ENCODE measurements at places on chromosomes 4 and X.

DNA sequence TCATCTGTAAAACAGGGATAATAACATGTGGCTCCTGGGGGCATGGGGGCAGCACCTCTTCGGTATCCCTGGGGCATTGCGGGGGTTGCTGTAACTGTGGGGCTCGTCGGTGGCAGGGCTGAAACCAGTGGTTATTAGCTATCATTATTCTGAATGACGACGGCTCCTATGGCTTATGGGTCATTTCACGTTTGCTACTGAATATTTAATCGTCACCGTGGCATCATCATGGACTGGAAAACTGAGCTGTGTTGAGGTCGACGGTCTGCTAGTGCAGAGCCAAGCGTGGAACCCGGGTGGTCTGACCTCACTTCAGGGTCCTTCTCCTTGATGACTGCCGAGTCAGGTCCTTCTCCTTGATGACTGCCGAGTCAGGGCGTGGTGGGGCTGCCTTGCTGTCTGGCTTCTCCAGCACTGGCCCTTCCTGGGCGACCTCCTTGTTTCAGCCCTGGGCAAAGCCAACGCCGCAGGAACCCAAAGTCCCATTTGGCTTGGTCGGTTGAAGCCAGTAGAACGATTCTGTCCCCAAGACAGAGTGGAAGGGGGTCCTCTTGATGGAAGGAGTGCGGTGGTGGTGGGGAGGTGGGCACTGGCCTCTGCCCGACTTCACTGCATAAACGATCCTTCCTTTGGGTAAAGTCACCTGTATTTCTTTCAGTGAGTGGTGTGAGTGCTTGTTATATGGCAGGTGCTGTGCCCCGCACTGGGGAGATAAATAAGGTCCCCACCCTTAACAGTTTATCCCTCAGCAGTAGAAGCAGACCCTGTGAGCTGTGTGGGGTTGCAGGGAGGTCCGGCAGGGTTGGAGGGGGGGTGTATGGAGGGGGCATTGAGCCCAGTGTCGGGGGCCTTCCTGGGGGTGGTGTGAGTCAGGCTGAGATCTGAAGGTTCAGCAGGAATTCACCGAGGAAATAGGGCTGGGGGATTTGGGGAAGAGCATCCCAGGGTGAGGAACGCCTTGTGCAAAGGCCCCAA is 40.8 kb downstream of the PSAPL1 start:
- DNase-seq: peak; percentile 11

DNA sequence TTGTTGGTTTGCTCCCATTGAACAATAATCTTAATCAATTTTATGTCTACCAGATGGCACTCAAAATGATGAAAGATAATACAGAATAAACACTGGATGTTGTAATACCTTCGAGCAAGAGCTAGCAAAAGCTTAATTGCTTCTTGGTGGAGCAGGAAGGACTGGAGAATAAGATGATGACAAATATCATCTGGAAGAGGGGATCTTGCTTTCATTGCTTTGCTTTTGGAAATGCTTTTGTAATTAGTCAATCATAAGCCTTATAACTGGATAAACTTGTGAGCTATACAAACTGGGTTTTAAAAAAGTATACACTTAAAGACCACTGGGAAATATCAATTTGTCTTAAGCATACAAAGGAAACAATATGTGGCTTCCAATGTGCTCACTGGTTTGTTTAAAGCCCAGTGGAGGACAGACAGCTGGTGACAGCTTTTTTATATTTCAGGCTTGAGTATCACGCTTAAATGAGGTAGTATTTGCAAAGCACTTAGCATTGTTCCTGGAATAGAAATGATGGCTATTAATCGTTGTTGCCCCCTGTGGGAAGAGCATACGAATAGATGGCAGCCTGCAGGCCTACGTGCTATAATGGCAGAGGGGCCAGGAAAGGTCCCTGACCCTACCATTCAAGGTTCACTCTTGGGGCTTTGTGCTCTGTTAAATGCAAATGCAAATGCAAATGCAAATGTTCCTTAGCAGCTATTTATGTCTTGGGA is 61.2 kb downstream of the TMEM150C start:
- DNase-seq: no peak

DNA sequence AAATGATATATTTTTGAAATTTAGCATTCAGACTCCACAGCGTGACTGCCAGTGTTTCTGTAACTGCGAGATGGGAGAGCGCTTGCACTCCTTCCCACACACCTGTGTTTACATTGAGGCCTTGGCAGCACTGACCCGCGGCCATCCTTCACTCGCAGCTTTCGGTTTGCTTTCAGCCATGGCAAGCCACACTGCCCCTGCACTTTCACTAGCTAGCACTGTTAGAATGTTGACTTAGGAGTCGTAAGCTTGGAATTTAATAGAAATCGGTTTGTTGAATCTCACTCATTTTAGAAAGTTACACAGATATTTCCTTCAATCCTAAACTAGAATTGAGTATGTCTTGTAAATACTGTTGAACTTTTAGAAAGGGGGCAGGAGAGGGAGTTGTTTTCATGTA is 136.2 kb downstream of the CFAP299 start:
- peak; percentile 19 for DNase-seq

GRCh38 chrX:68508799-68509198 is 9.9 kb downstream of the YIPF6 start:
- DNase-seq: no peak

- no peak for DNase-seq
Measured at GRCh38 chr4:105453550-105454205, 20.2 kb downstream of the PPA2 start.

GRCh38 chrX:617401-617800 is 13.2 kb upstream of the SHOX start:
- no peak for DNase-seq
